ENCODE measurements at places on chromosomes 3 and 15.
A peak's percentile ranks its signal among the peaks of the same experiment; 100 is the strongest.

DNA sequence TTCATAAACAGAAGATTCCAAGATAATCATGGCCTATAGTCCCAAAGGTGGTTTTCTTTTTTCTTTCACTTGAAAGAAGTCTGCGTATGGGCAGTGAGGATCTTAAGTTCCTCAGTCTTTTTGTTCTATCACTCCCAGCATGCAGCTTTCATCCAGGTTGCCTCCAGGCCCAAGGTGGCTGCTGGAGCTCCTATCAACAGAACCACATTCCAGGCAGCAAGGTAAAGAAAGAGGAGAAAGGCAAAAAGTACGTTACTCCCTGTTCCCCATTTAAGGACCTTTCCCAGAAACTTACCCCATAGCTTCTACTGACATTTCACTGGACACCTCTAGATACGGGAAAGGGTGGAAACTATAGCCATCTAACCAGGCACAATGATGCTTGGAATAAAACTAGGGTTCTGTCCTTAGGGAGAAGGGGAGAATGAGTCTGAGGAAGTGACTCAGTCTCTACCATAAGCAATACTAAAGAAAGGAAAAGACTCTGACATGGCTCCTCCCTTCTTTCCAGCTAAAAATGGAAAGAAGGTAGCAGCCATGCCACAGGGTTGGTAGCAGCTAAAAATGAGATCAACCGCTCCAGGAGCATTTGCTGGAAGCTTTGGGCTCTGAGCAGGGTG lies 313.9 kb upstream of the NR2E3 start:
- no peak for DNase-seq

DNA sequence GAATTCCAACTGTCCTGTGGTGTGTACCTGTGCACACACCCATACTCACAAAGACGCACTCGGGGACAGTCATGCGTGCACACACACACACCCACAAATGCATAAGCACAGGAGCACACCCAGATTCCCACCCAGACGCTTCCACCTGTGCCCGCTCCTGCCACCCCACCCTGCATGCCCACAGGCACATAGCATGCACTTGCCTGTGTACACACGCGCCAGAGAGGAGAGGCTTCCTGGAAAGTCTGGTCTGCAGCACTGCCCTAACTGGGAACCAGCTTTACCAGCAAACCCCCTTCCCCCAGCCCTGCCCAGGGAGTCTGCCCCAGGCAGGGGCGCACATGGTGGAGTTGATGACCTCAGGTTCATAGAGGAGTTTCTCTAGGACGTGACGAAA lies 246.2 kb downstream of the UACA start:
- no peak for DNase-seq

DNA sequence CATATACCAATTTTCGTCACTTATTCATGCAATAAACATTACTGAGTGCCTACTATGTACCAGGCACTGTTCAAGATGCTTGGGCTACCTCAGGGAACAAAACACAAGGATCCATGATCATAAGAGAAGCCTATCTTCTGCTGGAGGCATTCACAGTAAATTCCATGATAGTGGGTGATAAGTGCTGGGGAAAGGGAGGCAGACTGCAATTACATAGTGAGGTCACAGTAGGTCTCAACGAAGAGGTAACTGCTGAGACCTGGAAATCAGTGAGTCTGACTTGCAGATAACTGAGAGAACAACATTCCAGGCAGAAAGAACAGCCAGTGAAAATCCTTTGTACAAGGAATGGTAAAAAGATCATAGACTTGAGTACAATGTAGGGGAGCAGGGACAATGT lies 33.6 kb downstream of the RAF1 start:
- no peak for DNase-seq

DNA sequence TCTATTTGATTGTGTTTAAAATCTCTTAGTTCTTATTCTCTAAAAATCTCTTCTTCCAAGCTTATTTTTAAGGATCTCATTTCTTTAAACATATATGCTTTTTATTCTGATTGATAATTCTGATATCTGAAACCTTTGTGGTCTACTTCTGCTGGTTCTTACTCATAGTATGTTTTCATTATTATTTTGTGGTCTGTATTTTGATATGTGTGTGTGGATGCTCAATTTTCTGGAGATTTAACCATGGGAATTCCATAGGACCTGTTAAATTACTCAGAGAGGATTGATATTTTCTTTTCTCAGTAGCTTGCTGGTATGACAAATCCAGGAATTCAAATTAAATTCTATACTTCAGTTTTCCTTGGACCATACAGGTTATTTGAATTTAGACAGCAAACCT lies 14.7 kb upstream of the HHLA2 start:
- DNase-seq, result no peak

DNA sequence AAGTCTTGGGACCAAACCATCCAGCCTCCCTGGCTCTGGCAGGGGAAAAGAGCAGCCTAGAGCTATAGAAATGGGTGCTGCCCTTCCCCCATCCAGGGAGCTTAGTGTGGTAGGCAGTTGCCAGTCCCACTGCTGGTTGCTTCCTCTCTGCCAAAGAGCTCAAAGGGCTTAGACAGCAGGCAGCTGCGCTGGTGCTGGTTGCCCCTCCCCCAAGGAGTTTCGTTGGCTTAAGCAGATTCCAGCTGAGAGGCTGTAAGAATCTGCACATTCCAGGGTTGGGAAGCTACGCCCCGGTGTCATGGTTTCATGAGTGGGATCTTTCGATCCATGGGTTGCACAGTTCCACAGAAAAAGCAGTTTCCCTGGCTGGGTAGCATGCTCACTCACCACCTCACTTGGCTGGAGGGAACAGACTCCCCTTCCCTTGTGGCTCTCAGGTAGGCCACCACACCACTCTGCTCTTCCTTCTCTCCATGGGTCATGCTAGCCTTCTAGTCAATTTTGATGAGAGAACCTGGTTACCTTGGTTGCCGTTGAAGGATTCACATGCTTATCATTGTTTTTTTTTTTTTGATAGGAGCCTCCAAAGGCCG lies 195.1 kb downstream of the EPHA6 start:
- DNase-seq, result no peak

DNA sequence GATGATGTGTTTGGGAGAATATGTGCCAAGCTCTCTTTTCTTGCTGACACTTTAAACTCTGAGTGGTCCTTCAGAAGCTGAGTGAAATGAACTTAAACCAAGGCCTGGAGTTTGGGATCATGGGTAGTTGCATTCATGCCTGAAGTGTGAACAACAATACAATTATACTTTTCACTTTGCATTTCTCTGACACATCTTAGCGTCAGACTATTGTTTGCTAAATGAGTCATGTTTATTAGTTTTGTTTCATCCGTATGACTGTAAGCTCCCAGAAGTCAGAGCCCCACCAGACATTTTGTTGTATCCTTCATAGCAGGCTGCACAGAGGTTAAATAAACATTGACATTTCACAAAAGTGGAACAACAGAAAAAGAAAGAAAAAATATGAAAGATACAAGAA lies 542.6 kb downstream of the TUSC7 start:
- peak; percentile 14 for DNase-seq

DNA sequence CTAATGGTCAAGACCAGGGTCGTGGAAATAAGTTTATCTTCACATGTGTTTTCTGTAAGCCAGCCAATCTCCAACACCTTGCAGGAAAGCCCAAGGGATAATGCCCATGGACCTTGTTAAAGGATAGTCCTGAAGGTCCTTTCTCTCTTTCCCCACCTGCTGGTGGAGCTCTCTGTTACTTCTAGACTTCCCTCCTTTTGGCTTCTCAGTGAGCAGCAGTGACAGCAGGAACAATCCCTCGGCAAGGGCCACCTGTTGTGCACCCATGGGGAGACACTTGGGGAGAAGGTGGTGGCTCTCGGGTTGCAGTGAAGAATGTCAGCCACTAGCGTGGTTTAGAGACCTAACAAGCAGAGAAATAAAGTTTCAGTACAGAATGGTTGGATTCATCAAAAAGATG lies 84.0 kb upstream of the OSBPL11 start:
- DNase-seq, result no peak

- no peak for DNase-seq
These were observed 19.2 kb upstream of the IGF2BP2 start for GRCh38 chr3:185844051-185844450.

DNA sequence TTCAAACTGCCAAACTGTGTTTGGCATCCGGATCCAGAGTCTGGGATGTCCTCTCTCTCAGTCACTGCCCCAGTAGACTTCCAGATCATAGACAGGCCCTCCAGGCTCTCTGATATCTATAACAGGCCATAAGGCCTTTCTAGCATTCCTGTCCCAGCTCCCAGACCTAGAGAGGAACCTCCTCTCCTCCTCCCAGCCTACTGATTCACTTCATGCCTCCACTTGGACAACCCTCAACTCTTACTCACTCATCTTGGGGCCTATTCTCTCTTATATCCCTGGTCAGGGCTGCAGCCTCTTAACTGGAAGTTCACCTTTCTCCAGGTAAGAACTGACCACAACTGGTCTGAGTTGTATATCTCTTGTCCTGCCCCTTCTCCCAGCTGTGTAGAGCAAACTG lies 253.7 kb upstream of the TRIM42 start:
- DNase-seq, result no peak

DNA sequence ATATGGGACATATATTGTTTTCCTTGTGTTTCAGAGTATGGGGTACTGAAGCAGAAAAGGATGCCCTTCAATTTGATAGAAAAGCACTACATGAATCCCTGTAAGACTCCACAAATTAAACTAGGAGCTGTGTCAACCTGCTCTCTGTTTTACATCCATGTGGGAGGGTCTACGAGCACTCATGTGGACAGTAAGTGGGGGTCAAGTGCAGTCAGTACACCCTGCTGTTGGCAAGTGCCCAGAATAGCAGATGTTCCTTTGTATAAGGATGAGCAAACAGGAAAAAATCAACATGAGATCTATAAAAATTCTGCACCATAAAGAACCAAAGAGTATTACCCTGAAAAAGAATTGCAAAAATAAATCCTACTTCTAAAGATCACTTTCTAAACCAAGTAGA lies 659.9 kb downstream of the SI start:
- peak; percentile 87 for DNase-seq

GRCh38 chr3:104916971-104917370 lies 449.7 kb upstream of the ALCAM start:
- no peak for DNase-seq

GRCh38 chr3:140571836-140572235 lies 106.0 kb upstream of the TRIM42 start:
- no peak for DNase-seq

DNA sequence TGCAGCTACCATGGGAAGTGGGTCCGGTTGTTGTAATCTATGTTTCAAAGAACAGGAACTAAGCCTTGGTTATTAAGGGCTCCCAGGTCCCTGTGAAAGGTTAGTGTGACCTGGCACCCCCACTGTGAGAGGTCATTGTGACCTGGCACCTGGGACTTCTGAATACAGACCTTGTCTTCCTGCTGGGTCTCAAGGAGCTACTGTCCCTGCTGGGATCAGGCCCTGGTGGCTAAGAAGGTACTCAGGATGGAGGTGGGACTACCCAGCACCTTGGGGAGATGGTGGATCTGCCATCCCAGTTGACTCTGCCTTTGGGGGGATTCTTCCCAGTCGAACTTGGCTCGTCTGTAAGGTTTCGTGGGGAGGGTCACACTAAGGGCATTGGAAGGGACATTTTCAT lies 10.3 kb upstream of the SLCO2A1 start:
- no peak for DNase-seq

DNA sequence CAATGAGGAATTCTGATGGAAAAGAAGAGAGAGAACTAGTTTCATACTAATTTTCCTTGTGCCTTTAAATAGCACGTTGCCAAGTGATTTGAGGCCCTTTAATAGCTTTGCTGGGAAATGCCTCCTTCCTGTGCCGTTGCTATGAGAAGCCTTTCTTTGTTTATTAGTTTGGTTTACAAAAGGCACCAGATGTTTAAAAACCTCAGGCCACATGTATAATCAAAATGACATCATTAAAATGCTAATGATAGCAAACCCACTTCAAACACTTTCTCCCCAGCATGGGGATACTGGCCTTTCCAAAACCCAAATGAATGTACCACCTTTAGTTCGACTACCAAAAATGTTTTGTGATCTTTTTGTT lies 50.0 kb upstream of the TBC1D23 start:
- DNase-seq, result no peak

GRCh38 chr3:161212906-161213305 lies 8.2 kb upstream of the NMD3 start:
- DNase-seq, result no peak

- DNase-seq, result no peak
These were observed 309.9 kb downstream of the TLE3 start for GRCh38 chr15:69787791-69788190.

DNA sequence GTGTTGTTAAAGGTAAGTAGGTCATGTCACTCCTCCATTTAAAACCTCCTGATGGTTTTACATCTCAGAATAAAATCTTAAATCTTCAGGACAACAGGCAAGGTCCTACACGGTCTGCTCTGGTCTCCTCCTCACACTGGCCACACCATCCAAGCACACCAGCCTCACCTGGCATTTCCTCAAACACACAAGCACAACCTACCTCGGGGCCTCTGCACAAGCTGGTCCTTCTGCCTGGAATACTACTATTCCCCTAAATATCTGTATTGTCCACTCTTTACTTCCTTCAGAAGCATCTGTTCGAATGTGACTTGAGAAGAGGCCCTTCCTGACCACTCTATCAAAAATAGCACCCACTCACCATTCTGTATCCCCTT lies 1.8 kb downstream of the GORASP1 start:
- no peak for DNase-seq

DNA sequence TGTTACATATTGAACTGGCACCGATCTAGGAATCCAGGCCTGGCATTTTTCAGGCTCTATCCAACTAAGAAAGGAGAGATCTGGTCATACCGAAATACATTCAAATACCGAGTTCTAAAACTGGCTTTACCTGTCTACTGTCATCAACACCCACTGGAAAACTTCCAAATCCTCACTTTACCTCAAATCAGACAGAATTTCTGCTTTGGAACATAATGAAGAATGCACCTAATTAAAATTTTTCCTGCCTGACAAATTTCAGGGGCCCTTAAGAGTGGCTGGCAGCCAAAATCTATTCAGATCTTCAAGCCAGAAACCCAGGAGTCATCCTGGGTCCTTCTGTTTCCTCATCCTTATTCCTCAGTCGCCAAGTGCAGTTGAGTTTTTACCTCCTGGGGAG lies 198.6 kb upstream of the FEZF2 start:
- no peak for DNase-seq
